Left kidney (tissue), 8 donors: ENCODE measurements at places on chromosomes 5 and 9. TPM values are rescaled to one million over a fixed set of nuclear protein-coding genes. Genes with fewer than 3 reads are reported as not detected.

Gene RNF208
- 5.8 TPM for polyA plus RNA-seq

Gene FAM240B
- not detected for polyA plus RNA-seq

Gene HEMGN
- 1.5 TPM for polyA plus RNA-seq

Gene MYORG
- polyA plus RNA-seq: 9.3 TPM

Gene PDE6A
- polyA plus RNA-seq: 0.25 TPM

Gene DIRAS2
- polyA plus RNA-seq: 5.2 TPM

Gene GPR150
- 0.07 TPM for polyA plus RNA-seq
